ENCODE measurements at places on chromosomes 11 and 22. TPM values are rescaled to one million over a fixed set of nuclear protein-coding genes. Genes with fewer than 3 reads are reported as not detected.

The OTOG gene
- not detected for total RNA-seq

The PHLDB1 gene
- 71.5 TPM for total RNA-seq

The TIMP3 gene
- total RNA-seq = 381 TPM

The XKR3 gene
- total RNA-seq = not detected

The BTG4 gene
- total RNA-seq = not detected

The CLTCL1 gene
- total RNA-seq = 6.9 TPM

The SLCO2B1 gene
- total RNA-seq = 20.9 TPM

The OR2AG2 gene
- not detected for total RNA-seq

The OR5F1 gene
- total RNA-seq = not detected

The PHF21B gene
- 0.62 TPM for total RNA-seq

The CRYAB gene
- total RNA-seq = 194 TPM

The APOL5 gene
- total RNA-seq = not detected

The ARHGEF12 gene
- 124 TPM for total RNA-seq
